NCI-H1436 (cell line): ENCODE measurements at places on chromosomes 13 and 19.

DNA sequence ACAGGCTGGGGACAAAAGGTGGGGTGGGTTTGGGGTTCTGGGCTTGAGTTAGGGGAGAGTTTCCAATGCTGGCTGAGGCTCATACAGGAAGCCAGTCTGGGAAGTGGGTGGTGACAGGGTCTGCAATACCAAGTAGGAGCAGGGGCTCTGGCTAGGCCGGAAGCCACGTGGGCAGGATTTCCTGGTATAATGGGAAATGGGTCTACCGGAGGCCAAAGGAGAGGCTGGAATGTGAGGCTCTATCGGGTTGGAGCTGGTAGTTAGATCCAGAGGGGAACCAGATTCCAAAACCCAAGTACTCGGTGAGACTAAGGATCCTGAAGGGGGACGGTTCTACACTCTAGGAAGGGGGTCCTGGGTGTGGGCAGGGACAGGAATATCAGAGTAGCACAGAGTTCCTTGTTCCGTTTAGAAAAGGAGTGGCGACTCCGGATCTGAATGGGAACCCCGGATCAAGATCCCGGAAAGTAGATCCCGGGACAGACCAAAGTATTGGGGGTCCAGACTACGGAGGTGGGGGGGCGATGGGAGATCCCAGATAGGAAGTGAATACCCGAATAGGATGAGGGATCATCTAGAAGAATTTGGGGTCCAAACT, 802 bp downstream of the CDC37 start:
- DNase-seq, result no peak

DNA sequence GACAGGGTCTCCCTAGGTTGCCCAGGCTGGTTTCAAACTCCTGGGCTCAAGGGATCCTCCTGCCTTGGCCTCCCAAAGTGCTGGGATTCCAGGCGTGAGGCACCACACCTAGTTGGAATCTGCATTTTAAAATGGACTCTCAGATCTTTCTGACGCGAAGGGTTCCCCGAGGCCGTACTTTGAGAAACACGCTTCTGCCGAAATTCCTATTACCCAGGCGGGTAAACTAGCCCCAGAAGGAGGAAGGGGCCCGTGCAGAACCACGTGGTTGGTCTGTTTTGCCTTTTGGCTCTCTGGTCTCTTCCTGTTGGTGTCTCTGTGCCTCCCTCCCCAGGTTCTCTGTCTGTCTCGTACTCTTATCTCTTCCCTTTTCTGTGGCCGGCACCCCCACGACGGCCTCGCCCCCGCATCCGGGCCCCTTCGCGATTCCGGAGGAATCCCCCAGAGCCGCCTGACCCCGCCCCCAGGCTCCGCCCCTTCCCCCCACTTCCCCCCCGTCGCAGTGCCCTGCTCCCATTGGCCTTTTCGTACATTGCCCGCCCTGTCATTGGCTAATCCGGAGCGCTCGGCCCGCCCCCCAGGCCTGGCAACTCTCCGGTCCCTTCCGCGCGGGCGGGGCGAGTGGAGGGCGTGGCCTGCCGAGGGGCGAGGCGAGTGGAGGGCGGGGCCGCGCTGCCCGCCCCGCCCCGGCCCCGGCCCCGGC, at the start of gene TNFAIP8L1:
TSS of gene TNFAIP8L1 (plus strand) at position 689 of the 703 bp plus-strand sequence. CDS start 12,354 bp downstream, outside the sequence.
- peak; percentile 97 for DNase-seq

DNA sequence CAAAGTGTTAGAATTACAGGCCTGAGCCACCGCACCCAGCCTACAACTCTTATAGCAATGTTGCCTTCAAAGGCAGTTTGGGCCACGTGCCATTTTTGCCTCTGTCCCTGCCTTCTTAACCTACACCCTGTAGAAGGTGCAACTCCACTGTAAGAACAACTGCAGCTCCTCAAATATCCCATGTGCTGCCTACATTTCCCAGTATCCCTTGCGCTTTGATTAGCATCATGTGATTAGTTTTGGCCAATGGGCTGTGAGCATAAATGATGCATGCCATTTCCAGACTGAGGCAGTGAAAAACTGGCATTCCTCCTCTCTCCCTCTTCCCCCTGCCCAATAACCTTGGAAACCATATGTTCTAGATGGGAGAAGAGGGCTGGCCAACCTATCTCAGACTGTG, 75.2 kb upstream of the MRI1 start:
- peak; percentile 43 for DNase-seq

DNA sequence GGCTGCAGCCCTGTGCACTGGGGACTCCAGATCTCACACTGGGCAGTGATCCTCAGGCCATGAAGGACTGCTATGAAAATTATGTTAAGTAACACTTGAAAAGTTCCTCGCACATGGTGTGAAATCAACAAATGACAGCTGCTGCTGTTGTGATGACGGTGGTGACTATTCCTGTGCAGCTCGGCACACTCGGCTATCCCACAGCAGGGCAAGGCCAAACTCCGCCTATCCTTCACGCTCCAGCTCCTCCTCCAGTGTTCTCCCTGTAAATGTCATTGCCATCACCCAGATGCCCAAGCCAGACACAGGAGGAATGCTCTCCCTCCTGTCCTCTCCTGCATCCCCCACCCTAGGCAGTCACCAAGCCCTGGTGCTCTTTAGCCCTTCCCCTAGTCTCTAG, 31.3 kb downstream of the GRIK5 start:
- no peak for DNase-seq

- no peak for DNase-seq
Observed at GRCh38 chr13:98910501-98910951, 67.3 kb downstream of the DOCK9 start.

DNA sequence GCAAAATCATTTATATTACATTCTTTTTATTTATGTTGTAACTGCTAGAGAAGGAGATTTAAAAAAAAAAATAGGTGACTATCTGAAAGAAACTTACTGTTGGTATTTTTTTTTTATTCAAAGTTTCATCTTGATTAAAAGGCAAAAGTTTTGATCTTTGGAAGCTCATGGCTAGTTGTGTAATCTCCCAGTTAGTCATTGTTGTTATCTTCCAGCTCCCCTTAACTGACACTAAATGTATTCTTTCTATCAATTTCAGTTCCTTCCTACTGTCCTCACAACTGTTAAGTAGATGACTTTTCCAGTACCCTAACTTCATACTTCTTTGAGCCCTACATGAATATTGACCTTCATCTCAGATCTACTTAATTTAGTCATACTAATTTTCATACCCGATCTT, 71.1 kb downstream of the PIBF1 start:
- no peak for DNase-seq

GRCh38 chr19:4390017-4390566, 10.3 kb downstream of the SH3GL1 start:
- DNase-seq, result no peak

DNA sequence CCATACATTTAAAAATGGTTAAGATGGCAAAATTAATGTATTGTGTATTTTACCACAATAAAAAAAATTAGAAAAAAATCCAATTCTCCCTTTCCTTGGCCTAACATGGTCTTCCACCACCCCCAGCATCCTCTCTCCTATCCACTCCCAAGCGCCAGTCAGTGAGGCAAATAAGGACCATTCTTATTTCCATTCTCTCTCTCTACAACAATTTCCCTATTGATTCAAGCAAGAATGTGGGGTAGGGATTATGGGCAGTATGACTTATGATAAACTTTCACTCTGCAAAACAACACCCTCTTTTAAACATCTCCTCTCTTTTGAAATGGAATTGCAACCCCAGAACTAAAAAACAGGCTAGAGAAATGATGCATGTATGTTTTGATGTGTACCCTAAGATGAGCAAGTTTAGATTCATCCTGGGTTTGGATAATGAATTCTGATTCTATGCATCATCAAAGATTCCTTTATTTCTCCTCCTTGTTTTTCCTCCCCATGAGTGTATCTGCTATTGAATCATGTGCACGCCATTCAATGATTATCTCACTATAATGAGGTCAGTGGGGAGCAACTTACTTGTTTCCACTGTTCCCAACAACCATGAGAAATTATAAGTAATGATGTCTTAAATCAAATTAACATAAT, 3.5 kb downstream of the STARD13 start:
- DNase-seq, result no peak

DNA sequence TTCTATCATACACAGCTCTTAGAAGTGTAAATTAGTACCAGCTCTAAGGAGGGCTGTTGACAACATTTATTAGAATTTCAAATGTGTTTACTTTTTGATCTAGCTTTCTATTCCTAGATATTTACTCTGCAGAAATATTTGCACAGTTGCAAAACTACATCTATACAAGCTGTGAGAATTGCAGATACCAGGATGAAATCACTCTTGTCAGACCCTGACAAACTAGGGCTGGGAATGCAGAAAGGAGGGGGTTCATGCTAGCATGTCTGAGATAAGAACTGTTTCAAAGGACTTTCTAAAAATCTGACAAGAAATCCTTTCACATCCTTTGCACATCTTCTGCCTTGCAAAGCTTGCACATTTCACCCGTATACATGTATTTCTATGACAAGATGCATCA, 11.8 kb upstream of the PABPC3 start:
- DNase-seq, result no peak

DNA sequence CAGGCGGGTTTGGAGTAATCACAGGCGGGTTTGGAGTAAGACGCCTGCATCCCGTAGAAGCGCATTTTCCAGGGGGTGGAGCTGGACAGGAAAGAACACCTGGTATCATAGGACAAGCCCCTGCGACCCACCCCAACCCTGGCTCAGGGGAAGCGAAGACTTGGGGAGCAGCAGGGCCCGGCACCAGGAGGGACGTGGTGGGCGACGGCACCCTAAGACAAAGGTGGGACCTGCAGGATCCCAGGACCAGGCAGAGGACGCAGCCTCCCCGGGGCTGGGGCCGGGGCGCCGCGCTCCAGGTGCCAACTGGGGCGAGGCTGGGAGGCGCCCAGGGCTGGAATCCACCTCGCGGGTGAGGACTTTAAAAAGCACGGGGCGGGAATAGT, 520 bp downstream of the ZNF600 start:
- no peak for DNase-seq

DNA sequence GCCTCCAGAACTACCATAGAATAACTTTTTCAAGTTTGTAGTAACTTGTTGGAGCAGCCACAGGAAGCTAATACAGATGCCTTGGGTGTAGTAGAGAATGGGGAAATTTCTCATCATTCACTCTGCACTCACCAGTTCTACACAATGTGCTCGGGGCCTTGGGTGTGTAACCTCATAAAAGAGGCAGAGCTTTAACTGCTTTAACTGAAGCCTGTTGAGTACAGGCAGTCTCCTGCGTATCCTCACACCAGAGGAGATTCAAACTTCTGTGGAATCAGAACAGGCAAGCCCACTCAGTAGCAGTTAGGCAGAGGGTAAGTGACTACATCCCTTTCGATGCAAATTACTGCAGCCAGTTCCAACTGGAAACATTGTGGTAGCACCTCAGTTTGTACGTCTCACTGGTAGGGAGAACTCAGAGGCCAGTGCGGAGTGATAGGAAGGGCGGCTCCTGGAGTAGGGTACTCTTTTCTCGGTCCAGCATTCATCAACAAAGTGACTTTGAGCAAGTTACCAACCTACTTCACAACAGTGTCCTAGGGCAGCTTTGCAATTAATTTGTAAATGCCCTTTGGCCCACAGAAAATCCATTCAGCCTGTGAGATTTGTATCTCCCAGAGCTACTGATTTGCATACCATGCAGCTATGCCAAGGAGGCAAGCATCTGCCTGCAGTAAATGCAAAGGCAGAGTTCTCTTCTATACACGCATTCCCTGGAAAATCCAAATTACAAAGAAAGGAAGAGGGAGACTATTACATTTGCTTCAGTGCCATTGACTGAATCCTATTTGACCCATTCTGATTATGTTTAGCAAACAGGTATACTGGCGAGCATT, 904.3 kb downstream of the DIAPH3 start:
- no peak for DNase-seq

GRCh38 chr19:13089139-13089856, 13.4 kb downstream of the LYL1 start:
- DNase-seq, result peak; percentile 10

DNA sequence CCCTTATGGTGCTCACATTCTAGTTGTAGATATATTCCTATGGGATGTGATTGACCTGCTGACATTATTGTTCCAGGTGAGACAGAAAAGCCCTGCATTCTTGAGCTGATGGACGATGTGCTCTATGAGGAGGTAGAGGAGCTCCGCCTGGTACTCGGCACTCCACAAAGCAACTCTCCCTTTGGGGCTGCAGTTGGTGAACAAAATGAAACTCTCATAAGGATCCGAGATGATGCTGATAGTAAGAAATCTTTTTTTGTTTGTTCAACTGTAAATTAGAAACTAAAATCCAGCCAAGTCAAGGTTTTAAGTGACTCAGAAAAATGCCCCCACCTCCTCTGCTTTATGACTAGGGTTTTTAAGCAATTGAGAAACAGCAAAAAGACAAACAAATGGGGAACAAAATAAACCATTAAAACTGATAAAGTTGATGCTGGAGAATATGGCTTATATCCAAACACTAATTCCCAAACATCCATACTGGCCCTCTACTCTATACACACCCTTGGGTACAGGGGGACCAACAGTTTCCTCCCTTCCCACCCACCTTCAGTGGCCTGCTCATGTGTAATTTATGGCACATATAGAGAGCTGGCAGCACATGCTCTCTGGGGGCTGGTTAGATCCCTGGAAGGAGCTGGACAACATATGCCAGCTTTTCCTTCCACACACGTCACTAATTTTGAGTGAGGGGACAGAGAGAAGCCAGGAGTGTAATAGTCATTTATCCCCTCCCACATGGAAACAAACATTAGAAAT, 139.6 kb downstream of the STOML3 start:
- no peak for DNase-seq
